Smooth muscle cell of bladder (primary cell): ENCODE measurements at places on chromosomes 6 and 20. TPM values are rescaled to one million over a fixed set of nuclear protein-coding genes. Genes with fewer than 3 reads are reported as not detected.

The RAMACL gene
- 1.3 and 4.1 TPM in 2 replicates for total RNA-seq

The CRISP2 gene
- total RNA-seq = not detected in 2 replicates

The CST4 gene
- total RNA-seq = 0.43 TPM in 1 of 2 replicates, not detected in the other

The AGPAT4 gene
- total RNA-seq = 9.3 and 15.1 TPM in 2 replicates

The LAMA4 gene
- total RNA-seq = 385 and 421 TPM in 2 replicates

The APCDD1L gene
- 7.0 and 14.1 TPM in 2 replicates for total RNA-seq

The KIAA1755 gene
- total RNA-seq = 0.43 and 1.9 TPM in 2 replicates

The CPXM1 gene
- total RNA-seq = 0.71 and 1.2 TPM in 2 replicates

The EYS gene
- total RNA-seq = 0.14 and 0.28 TPM in 2 replicates

The BMP6 gene
- 29.0 and 70.7 TPM in 2 replicates for total RNA-seq

The CST5 gene
- total RNA-seq = not detected in 2 replicates

The B3GAT2 gene
- total RNA-seq = not detected in 2 replicates

The ABHD16B gene
- total RNA-seq = not detected in 2 replicates

The NOTCH4 gene
- total RNA-seq = 0.85 and 1.2 TPM in 2 replicates

The SGK2 gene
- total RNA-seq = 0.14 and 0.28 TPM in 2 replicates

The RIPPLY2 gene
- total RNA-seq = 0.28 TPM in 1 of 2 replicates, not detected in the other

The PAX1 gene
- not detected in 2 replicates for total RNA-seq

The HLA-DQA1 gene
- total RNA-seq = not detected in 2 replicates

The ULBP3 gene
- total RNA-seq = 3.4 and 12.1 TPM in 2 replicates

The IRAK1BP1 gene
- 2.5 and 3.7 TPM in 2 replicates for total RNA-seq

The PHACTR1 gene
- under 0.01 and 0.09 TPM in 2 replicates for total RNA-seq

The NFATC2 gene
- total RNA-seq = under 0.01 TPM in 2 replicates

The WFDC12 gene
- total RNA-seq = not detected in 2 replicates

The RAD21L1 gene
- total RNA-seq = 0.14 and 0.18 TPM in 2 replicates

The ZBTB46 gene
- total RNA-seq = 4.6 and 9.7 TPM in 2 replicates

The SLC17A1 gene
- total RNA-seq = not detected in 2 replicates

The LTB gene
- not detected in 2 replicates for total RNA-seq

The CRNKL1 gene
- 27.2 and 31.4 TPM in 2 replicates for total RNA-seq

The UNC93A gene
- not detected in 2 replicates for total RNA-seq

The TRIM26 gene
- total RNA-seq = 19.0 and 20.1 TPM in 2 replicates

The SLC17A2 gene
- total RNA-seq = not detected in 2 replicates

The OR2H2 gene
- total RNA-seq = not detected in 2 replicates

The FNDC11 gene
- 0.46 and 0.57 TPM in 2 replicates for total RNA-seq

The ADTRP gene
- 2.7 and 3.5 TPM in 2 replicates for total RNA-seq

The SPDEF gene
- under 0.01 TPM in 1 of 2 replicates, not detected in the other for total RNA-seq

The C6orf132 gene
- 0.46 and 0.71 TPM in 2 replicates for total RNA-seq

The OPN5 gene
- not detected in 2 replicates for total RNA-seq

The GSTA2 gene
- total RNA-seq = not detected in 2 replicates

The ZSCAN23 gene
- total RNA-seq = 4.4 and 6.0 TPM in 2 replicates

The FAM50B gene
- total RNA-seq = 5.0 and 9.4 TPM in 2 replicates

The BMP5 gene
- total RNA-seq = under 0.01 and 2.1 TPM in 2 replicates

The FAM83B gene
- total RNA-seq = under 0.01 TPM in 1 of 2 replicates, not detected in the other

The C20orf204 gene
- total RNA-seq = 0.57 and 0.92 TPM in 2 replicates

The RAB44 gene
- total RNA-seq = under 0.01 TPM in 2 replicates

The NHLRC1 gene
- 1.3 and 1.8 TPM in 2 replicates for total RNA-seq

The FAM217B gene
- 2.5 and 2.6 TPM in 2 replicates for total RNA-seq

The PBOV1 gene
- not detected in 2 replicates for total RNA-seq

The SMLR1 gene
- total RNA-seq = not detected in 2 replicates

The EYA2 gene
- 0.14 and 0.65 TPM in 2 replicates for total RNA-seq

The GHRH gene
- total RNA-seq = not detected in 2 replicates

The TBC1D22B gene
- total RNA-seq = 5.0 and 6.3 TPM in 2 replicates

The COX4I2 gene
- not detected in 2 replicates for total RNA-seq

The CALHM4 gene
- total RNA-seq = not detected in 2 replicates

The MLIP gene
- total RNA-seq = not detected in 2 replicates

The BPIFB2 gene
- total RNA-seq = not detected in 2 replicates

The ASF1A gene
- total RNA-seq = 11.7 and 16.8 TPM in 2 replicates

The TNFRSF6B gene
- 0.65 and 1.3 TPM in 2 replicates for total RNA-seq

The SLC32A1 gene
- total RNA-seq = not detected in 2 replicates

The SLC22A23 gene
- 7.0 and 9.2 TPM in 2 replicates for total RNA-seq
